ENCODE measurements at places on chromosomes 3 and 15. TPM values are rescaled to one million over a fixed set of nuclear protein-coding genes. Genes with fewer than 3 reads are reported as not detected.

Gene AQP9
- polyA plus RNA-seq: 0.28 TPM

Gene SLC24A5
- 0.31 TPM for polyA plus RNA-seq

Gene TMEM158
- 1.7 TPM for polyA plus RNA-seq

Gene DLG1
- polyA plus RNA-seq: 91.3 TPM

Gene CAMKV
- 0.06 TPM for polyA plus RNA-seq

Gene SAMD7
- polyA plus RNA-seq: not detected

Gene CCRL2
- 4.0 TPM for polyA plus RNA-seq

Gene PPP1R14D
- polyA plus RNA-seq: 0.23 TPM

DNA sequence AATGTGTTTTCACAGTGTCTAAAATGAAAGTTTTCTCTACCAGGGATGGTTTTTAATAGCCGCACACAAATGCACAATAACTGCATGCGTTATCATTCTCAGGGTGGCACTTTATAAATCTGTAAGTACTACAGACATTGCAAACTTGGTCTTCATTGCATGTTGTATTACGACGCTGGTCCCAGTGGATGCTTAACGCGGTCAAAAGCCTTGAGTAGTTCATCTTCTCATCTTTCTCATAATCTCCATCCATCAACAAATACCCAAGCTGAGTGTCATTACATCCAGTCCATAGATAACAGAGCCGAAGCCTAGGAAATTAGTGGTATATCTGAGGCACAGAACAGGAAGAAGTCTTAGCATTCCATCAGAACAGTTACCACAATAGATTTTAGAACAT, 72.6 kb downstream of the USF3 start:
- DNase-seq: no peak

DNA sequence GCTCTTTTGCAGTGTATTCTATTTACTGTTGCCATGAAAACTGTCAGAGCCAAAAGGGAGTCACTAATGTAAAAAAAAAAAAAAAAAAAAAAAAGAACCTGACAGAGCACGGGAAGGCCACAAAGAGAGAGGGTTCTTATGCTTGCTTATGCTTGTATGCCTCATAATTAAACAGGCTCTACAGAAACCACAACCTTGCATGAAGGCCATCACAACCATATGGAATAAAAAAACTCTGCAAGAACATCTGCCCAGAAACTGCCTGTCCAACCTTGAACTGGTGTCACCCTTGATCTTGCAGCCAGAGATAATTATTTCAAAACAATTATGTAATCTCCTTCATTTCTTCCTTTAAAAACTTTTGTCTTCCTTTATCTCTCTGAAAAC, 50.1 kb downstream of the CFAP20DC start:
- DNase-seq: no peak

DNA sequence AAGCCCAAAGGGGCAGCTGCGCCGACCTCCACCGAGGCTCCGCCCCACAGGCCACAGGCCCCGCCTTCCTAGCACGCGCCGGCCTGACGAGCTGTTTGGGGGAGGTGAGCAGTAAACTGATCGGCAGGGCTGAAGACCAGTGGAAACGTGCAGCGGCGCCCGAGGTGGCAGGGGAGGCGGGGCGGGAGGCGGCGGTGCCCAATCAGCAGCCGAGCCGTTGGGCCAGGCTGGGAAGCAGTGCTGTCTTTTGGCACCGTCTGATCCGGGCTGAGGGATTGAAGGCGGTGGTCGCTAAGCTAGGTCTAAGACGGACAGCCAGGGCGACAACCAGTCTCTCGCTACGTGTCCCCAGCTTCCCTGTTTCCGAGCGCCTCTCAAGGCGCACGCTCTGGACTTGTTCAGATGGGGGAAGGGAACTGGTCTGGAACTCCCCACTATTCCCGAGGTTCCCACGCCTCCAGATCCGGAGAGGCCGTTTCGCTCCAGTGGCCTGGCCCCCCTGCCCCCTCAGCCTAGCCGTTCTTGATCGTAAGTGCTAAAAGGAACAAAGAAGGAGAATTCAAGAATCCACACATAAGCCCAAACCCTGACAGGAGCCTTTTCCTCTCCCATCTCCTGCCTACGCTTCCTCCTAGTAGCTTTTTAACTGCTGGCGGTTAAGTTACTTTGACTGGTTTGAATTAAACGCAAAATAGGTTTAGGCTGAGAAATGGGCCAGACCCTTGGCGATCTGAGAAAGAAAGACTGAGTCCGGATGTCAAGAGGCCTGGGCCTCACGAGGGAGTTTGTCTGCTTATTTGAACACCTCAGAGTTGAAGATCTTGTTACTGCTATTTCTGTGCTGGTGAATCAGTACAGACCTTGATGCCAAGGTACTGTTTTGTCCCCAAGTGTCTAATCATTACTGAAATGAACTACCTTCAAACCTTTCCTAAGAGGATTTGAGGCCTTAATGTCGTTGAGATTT, at the start of gene FMN1:
TSS of gene FMN1 (minus strand) at position 11 of the 967 bp plus-strand sequence. CDS start 39,800 bp downstream, outside the sequence.
- DNase-seq: peak; percentile 87

- no peak for DNase-seq
Observed at GRCh38 chr3:131075632-131076328, 49.1 kb downstream of the NEK11 start.

DNA sequence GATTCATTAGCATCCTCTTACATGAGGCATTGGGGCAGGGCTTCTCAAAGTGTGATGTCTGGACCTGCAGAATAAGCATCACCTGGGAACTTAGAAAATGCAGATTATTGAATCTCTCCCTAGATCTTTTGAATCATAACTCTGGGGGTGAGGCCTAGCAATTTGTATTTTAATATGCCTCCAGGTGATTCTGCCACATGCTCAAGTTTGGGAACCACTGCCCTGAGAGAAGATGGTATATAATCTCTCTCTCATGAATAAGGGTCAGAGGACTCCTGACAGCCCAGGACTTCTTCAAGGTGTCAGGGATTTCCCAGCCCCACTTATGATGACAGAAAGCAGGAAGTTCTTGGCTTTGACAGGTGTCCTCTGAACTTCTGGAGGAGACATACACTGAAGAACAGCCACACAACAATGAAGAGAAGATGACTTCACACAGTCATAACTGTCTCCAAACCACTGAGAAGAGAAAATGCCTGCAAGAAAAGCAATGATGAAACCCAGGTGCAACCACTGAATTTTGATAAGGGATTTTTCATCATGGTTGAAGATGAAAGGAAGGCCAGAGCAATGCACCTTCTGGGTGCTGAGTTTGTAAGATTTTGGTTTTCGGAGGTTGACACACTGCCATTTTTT, 211.9 kb upstream of the MRPL3 start:
- DNase-seq: no peak

DNA sequence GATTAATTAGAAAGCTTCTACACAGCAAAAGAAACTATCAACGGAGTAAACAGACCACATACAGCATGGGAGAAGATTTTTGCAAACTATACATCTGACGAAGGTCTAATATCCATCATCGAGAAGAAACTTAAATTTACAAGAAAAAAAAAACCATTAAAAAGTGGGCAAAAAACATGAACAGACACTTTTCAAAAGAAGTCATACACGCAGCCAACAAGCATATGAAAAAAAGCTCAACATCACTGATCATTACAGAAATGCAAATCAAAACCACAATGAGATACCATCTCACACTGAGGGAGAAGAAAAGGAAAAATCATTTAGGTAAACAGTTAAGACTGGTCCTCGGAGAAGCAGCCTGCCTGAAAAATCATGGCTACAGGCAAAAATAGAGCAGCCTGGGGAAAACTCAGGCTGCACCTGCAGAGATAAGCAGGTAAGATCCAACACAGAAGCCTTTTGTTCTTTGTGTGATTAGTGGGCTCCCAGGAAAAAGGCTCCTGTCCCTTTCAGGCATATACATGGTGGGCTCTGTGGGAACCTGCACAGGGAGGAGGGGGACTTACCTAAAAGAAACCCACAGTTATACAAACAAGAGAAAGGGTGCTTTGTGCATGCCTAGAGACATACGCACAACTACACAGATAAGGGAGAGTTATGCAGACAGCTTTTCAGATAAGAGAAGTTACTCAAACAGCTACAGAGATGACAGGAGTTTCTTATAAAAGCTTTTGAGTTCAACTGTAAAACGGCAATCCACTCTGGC, 49.3 kb downstream of the C3orf70 start:
- no peak for DNase-seq

DNA sequence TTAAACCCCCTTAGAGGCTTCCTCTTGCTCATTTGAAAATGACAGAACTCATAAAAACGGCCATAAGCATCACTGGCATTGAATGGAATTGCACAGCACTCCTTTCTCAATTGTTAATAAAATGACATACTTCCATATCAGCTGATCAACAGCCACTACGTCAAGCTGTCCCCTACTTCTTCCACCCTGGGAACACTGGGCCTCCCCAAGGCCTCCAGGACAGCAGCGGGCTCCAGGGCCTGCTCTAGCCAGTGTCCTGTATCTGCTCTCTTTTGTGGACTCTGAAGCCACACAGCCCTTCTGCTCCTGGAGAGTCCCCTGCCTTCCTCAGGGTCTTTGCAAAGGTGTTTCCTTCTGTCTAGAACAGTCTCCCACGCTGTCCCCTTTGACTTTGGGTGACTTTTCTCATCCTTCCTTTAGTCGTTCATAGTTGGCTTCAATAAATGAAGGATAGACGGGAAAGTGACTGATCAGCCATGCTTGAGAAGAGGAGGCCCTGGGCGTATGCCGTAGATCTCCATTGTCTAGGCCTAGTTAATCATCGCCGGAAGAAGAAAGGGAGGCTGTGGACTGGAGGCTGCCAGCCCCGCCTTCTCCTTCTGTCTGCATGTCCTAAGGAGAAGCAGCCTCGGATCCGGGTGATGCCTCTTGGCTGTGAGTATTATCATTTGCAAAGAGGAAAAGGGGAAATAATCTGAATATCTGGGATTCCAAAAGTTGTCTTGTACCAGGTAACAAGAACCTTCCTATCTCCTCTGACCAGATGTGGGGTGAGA, 4.7 kb upstream of the THSD4 start:
- no peak for DNase-seq

DNA sequence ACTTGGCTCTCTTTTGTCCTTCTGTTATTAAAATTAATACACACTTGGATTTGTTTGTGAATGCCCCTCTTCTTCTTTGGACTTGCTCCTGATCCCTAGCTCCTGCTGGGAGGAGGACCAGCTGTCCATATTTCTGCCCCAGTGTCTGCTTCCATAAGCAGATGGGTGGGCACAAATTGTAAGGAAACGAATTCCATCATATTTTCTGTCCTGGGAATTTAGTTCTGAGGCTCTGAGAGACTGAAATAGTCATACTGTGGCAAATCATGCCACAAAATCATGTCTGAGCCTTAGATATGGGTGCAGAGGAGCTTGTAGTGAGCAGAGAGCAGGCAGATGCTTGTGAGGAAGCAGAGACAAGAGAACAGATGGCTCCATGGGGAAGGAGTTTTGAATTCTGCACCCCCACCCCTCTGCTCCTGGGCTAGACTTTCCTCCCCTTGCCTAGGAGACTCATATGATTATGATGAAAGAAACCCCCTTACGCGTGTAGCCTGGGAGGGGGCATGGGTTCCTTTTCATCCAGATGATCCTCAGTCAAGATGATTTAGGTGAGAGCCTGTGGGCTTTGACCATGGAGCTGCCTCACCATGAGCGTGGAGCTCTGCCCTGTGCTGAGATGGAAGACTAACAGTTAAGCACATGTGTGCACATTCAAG, 50.6 kb downstream of the SV2B start:
- DNase-seq: no peak

DNA sequence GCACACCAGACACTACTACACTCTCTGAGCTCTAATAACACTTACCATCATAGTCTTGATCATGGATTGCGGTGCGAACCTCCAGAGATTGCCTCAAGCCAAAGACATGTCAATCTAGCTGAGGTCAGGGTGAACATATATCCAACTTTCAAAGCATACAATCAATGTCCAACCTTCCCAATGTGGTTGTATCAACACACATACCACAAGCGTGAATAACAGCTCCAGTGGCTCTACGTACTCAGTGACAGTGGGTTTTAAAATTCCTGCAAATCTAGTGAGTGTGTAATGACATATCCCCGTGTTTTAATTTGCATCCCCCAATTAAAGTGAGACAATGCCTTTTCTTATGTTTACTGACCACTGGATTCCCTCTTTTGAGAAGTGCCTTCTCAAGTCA, 29.6 kb downstream of the SFMBT1 start:
- DNase-seq: no peak

DNA sequence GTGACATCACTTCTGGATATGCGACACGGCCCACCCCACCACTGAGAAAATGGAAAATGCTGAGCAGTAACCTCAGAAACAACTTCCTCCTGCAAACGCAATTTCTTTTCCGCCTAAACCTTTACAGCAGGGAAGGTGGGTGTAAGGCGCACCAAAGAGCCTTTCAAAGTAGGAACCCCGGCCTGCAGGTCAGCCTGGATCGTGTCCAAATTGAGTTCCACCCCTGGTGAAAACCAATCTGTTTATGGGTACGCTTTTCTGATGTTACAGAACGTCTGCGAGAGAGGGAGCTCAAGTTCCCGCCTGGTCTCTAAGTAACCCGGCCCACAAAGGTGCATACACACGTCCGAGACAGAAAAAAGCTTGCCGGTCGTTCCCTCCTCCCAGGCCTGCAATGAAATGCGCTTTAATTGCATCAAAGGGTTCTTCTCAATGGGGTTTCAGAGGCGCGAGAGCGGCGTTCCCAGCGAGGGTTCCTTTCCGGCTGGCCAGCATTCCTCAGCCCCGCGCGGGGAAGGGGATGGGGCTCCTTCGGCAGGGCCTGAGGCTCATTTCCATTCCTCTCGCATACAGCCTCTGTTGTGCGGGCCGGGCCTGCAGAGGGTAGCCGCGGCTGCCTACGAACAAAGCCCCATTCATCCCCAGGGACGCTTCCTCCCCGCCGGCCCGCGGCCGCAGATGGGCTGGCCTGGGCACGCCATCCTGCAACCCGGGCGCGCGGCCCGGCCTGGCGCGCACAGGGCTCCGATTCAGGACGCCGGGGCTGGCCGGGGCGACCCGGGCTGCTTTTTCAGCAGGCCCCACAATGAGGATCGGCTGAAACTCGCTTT, 138.1 kb downstream of the TMCO5A start:
- DNase-seq: peak; percentile 80

- DNase-seq: no peak
Observed at GRCh38 chr3:127604035-127604434, 5.8 kb downstream of the MCM2 start.

- DNase-seq: no peak
Observed at GRCh38 chr3:177982034-177982433, 554.2 kb upstream of the KCNMB2 start.

DNA sequence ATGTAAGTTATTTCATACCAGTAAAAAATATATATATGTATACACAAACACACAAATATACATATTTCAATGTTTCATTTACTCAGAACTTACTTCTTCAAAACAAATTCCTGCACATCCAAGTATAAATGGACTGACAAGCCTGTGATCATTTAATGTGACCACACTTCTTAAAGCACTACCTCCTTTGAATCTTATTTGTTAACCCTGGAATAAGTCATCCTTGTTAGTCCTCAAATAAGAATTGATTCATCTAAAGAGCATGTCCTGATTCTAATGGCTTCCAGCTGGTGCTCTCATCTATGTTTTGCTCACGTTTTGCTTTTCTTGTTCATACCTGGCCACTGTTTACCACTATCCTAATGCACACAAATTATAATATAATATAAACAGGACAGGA, 103.9 kb upstream of the UBP1 start:
- DNase-seq: no peak
